ENCODE measurements at places on chromosomes 2 and 18. TPM values are rescaled to one million over a fixed set of nuclear protein-coding genes. Genes with fewer than 3 reads are reported as not detected.

Gene IL36RN
- not detected for total RNA-seq

Gene RAB17
- total RNA-seq, result 2.9 TPM

Gene C2orf81
- 3.8 TPM for total RNA-seq

Gene GCG
- not detected for total RNA-seq

Gene CHRNG
- total RNA-seq, result not detected

Gene SGO2
- 14.3 TPM for total RNA-seq

Gene MAPRE3
- 0.65 TPM for total RNA-seq

Gene WDR43
- total RNA-seq, result 65.3 TPM

Measured in Karpas-422 (cell line).